B cell (primary cell): ENCODE measurements at places on chromosomes 5 and 9. TPM values are rescaled to one million over a fixed set of nuclear protein-coding genes. Genes with fewer than 3 reads are reported as not detected.

GRCh38 chr5:73370640-73371583 is 77.7 kb downstream of the FOXD1 start:
- DNase-seq = no peak
- H3K4me3 ChIP-seq = no peak overlapping the region
- peaks cover 7% of the 10 kb centered on the region for H3K27me3 ChIP-seq
- H3K27ac ChIP-seq = no peak overlapping the region

GRCh38 chr5:180129291-180130190 is 58.0 kb upstream of the RNF130 start:
- DNase-seq = peak; percentile 1
- peaks cover 4% of the 10 kb centered on the region for H3K27me3 ChIP-seq
- no peaks in the 10 kb centered on the region for H3K36me3 ChIP-seq
- H3K27ac ChIP-seq = no peak overlapping the region

DNA sequence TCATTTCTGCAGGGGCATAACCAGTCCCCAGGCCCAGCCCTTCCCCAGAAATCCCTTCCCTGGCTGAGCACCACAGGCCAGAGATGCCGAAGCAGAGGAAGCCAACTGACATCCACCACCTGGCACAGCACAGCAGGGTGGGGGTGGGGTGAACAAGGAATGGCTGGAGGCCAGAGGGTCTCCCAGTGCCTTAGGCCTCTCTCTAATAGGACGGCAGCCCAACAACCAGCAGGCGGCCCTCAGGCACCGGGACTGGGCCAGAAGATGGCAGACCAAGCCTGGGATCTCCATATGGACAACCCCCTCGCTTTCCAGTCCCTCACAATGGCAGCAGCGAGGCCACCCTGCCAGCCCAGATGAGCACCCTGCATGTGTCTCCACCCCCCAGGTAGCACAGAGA is 13.2 kb downstream of the PDLIM4 start:
- peaks cover 10% of the 10 kb centered on the region for H3K4me1 ChIP-seq
- no peaks in the 10 kb centered on the region for H3K36me3 ChIP-seq
- H3K27me3 ChIP-seq = peaks cover 2% of the 10 kb centered on the region
- H3K27ac ChIP-seq = no peak overlapping the region

DNA sequence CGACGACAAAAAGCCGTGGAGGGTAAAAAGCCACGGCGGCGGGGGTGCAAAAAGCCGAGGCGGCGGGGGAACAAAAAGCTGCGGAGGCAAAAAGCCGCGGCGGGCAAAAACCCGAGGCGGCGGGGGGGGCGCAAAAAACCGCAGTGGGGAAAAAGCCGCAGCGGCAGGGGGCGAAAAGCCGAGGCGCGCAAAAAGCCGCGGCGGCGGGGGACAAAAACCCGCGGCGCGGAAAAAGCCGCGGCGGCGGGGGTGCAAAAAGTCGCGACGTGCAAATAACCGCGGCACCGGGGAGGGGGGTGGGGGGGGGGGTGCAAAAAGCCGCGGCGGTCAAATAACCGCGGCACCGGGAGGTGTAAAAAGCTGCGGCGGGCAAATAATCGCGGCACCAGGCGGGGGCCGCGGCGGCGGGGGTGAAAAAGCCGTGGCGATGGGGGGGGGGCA is 511.5 kb downstream of the FOXD4L5 start:
- no peaks in the 10 kb centered on the region for H3K36me3 ChIP-seq
- peak; percentile 38 for DNase-seq
- H3K27ac ChIP-seq = no peak overlapping the region
- H3K4me3 ChIP-seq = peak overlapping the region; percentile 48

DNA sequence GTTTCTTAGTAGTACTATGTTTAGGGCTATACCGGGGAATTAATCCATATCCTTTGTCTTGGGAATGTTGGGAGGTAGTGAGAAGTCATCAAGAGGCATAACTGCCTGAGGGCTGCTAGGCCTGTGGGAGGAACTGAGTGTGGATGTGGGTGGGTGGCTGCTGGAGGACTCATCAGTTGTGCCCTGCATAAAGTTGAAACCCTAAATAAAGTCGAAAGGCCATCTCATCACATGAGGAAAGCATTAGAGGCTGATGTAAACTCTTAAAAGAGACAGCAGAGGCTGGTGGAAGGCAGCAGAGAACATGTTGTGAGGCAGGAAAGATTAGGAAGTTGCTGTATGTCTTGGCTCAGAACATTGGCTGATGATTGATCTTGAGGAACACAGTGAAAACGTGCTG is 143.8 kb downstream of the MAST4 start:
- no peaks in the 10 kb centered on the region for H3K4me1 ChIP-seq
- no peaks in the 10 kb centered on the region for H3K27me3 ChIP-seq
- no peak for DNase-seq

- peak; percentile 7 for DNase-seq
- no peaks in the 10 kb centered on the region for H3K36me3 ChIP-seq
- no peaks in the 10 kb centered on the region for H3K4me1 ChIP-seq
- no peaks in the 10 kb centered on the region for H3K27me3 ChIP-seq
- H3K27ac ChIP-seq = no peak overlapping the region
Observed at GRCh38 chr9:31302620-31303418, 1081.6 kb upstream of the ACO1 start.

DNA sequence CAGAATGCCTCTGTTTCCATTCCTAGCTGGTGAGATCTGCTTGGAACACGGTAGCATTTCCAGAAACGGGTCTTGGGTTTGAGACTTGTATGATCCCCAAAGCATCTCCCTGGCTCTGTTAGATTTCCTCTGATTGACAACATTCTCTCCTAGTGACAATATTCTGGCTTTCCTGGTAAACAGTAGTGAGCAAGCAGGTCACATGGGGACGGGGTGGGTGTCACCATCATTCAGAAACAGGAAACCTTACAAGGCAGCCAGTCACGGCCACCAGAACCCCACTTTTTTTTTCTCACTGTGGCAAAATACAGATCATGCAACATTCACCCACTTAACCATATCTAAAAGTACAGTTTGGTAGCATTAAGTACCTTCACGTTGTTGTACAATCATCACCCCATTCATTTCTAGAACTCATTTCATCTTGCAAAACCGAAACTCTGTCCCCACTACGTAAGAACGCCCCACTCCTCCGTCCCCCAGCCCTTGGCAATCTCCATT is 90.1 kb upstream of the LMX1B start:
- H3K4me3 ChIP-seq = peak overlapping the region; percentile 61
- no peaks in the 10 kb centered on the region for H3K36me3 ChIP-seq
- DNase-seq = peak; percentile 41
- no peak overlapping the region for H3K27ac ChIP-seq

GRCh38 chr5:73266176-73266738 is 93.3 kb downstream of the TMEM174 start:
- H3K36me3 ChIP-seq = no peaks in the 10 kb centered on the region
- no peak for DNase-seq
- no peak overlapping the region for H3K4me3 ChIP-seq

GRCh38 chr9:25964239-25964638 is 286.0 kb upstream of the TUSC1 start:
- no peaks in the 10 kb centered on the region for H3K36me3 ChIP-seq
- no peaks in the 10 kb centered on the region for H3K4me1 ChIP-seq
- no peaks in the 10 kb centered on the region for H3K27me3 ChIP-seq
- no peak for DNase-seq
- H3K27ac ChIP-seq = no peak overlapping the region
- no peak overlapping the region for H3K4me3 ChIP-seq

- no peaks in the 10 kb centered on the region for H3K36me3 ChIP-seq
- no peak overlapping the region for H3K4me3 ChIP-seq
- peaks cover 65% of the 10 kb centered on the region for H3K4me1 ChIP-seq
- H3K27ac ChIP-seq = no peak overlapping the region
- DNase-seq = peak; percentile 35
Observed at GRCh38 chr9:27468462-27469110, 55.5 kb upstream of the IFNK start.

DNA sequence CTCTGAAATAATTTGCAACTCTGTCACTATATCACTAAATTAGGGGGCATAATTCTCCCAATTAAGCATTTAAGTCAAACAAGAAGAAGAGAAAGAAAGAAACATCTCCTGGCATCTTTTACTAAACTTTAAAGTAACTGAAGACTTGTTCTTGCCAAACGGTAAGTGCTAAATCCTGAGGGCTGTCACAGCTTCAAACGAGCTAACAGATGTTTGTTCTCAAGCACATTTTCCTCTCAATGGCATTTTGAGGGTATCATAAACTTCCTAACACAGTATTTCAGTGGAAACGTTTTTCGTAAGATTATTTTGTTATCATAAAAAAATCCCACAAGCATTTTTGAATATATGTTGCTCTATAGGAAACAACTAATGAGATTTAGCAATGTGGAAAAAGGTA is 169.5 kb upstream of the TAS2R1 start:
- H3K4me3 ChIP-seq = no peak overlapping the region
- no peak overlapping the region for H3K27ac ChIP-seq
- H3K4me1 ChIP-seq = no peaks in the 10 kb centered on the region
- H3K27me3 ChIP-seq = no peaks in the 10 kb centered on the region
- no peaks in the 10 kb centered on the region for H3K36me3 ChIP-seq

DNA sequence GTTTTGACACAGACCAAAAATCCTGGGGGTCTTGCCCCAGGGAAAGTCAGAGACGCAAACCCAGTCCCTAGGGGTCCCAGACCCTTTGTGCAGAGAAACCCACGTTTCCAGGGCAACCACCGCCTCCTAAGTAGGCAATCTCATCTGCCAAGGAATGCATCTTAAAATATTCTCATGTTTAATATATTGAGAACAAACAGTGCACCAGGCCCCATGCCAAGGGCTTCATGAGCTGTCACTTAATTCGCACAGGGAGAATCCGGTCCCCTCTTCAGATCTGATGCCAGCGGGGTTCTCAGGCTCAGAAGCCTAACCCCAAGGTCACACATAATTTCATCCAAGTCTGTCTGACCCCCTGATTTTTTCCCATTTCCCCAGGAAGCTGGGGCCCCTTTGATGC is 28.8 kb downstream of the CPLX2 start:
- DNase-seq = no peak
- peaks cover 16% of the 10 kb centered on the region for H3K4me1 ChIP-seq
- H3K27me3 ChIP-seq = no peaks in the 10 kb centered on the region
- no peak overlapping the region for H3K27ac ChIP-seq
- no peak overlapping the region for H3K4me3 ChIP-seq
- H3K36me3 ChIP-seq = no peaks in the 10 kb centered on the region

- H3K4me1 ChIP-seq = no peaks in the 10 kb centered on the region
- H3K4me3 ChIP-seq = no peak overlapping the region
- H3K27me3 ChIP-seq = no peaks in the 10 kb centered on the region
Observed at GRCh38 chr5:55451976-55452375, 82.8 kb downstream of the PLPP1 start.

DNA sequence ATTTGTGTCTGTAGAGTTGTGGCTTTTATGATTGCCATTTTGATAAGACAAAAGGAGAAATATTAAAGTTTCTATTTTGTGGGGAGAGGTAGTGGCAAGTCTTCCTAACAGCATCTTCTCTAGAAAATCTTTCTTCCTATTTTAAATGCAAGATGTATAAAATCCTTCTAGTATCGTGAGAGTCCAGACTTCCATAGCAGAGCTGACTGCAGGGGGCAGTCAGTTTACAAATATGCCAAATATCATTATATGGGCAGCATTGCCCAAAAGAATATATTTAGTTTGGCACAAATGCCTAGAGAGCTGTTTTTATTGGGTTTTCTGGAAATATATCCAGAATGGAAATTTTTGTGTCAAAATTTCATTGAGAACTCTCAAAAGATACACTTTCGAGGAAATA is 82.1 kb upstream of the ALDH1A1 start:
- no peak overlapping the region for H3K27ac ChIP-seq
- no peak overlapping the region for H3K4me3 ChIP-seq
- no peaks in the 10 kb centered on the region for H3K36me3 ChIP-seq
- no peak for DNase-seq

- H3K27ac ChIP-seq = no peak overlapping the region
- no peak overlapping the region for H3K4me3 ChIP-seq
- no peaks in the 10 kb centered on the region for H3K4me1 ChIP-seq
Observed at GRCh38 chr5:171521219-171521633, 101.8 kb downstream of the FGF18 start.

DNA sequence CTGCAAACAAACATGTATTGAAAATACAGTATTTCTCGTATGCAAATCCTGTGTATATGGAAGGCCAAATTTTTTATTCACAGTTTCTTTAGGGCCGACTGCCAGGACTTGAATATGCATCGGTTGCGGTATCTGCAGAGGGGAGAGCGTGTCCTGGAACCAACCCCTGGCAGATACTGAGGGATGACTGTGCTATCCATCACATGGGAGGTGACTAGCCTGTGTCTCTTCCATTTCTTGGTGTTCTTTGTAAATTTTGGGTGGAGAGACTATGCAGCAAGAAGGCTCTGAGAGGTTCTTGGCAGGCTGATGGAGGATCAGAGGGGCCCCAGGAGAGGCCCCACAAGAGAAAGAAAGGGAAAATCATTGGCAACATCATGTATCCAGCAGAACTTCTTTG is 384.3 kb downstream of the YTHDC2 start:
- DNase-seq = no peak
- H3K36me3 ChIP-seq = no peaks in the 10 kb centered on the region
- H3K4me3 ChIP-seq = no peak overlapping the region
- H3K27me3 ChIP-seq = no peaks in the 10 kb centered on the region

GRCh38 chr5:74632947-74633356 is 7.6 kb downstream of the ENC1 start:
- H3K36me3 ChIP-seq = peaks cover 2% of the 10 kb centered on the region
- H3K27ac ChIP-seq = peak overlapping the region; percentile 83
- no peak overlapping the region for H3K4me3 ChIP-seq
- no peak for DNase-seq

The MUSK gene
- not detected in 2 replicates for total RNA-seq

The GALNT12 gene
- 4.4 and 4.5 TPM in 2 replicates for total RNA-seq

The FGF1 gene
- total RNA-seq = not detected in 2 replicates

The CCL27 gene
- total RNA-seq = not detected in 2 replicates

The TLR4 gene
- 3.7 and 4.5 TPM in 2 replicates for total RNA-seq
